ENCODE measurements at places on chromosomes 7 and 10.
A peak's percentile ranks its signal among the peaks of the same experiment; 100 is the strongest.

DNA sequence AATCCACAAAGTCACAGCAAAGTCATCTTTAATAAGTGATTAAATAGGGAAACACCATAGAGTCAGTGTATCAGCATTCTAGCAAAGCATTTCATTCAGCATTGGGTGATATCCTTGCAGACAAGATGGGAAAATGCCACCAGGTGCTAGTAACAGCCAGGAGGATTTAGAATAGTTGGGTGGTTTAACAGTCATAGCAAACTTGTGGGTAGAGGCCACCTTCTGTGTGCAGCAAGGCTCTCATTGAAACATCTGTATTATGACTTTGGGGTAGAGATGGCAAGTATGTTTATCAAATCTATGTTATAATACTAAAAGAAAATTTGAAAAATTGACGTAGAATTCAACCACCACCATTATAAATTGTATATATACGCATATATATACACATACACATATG, 26.4 kb upstream of the ADO start:
- DNase-seq = no peak

DNA sequence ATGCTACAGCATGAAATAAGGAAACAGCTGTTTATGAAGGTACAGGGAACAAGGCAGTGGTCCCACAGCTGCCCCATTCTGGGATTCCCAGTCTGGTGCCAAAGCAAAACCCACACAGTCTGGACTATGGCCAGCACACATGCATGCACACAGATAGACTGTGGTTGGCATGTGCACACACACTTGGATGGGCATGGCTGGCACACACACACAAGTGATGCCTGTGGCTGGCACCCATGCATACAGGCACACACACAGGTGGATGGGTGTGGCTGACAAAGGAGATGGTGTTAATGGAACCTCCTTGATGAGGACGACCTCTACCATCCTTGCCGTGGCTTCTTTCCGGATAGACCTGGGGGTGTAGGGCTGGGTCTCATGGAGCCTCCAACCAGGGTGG, 114.0 kb upstream of the LYZL2 start:
- no peak for DNase-seq

DNA sequence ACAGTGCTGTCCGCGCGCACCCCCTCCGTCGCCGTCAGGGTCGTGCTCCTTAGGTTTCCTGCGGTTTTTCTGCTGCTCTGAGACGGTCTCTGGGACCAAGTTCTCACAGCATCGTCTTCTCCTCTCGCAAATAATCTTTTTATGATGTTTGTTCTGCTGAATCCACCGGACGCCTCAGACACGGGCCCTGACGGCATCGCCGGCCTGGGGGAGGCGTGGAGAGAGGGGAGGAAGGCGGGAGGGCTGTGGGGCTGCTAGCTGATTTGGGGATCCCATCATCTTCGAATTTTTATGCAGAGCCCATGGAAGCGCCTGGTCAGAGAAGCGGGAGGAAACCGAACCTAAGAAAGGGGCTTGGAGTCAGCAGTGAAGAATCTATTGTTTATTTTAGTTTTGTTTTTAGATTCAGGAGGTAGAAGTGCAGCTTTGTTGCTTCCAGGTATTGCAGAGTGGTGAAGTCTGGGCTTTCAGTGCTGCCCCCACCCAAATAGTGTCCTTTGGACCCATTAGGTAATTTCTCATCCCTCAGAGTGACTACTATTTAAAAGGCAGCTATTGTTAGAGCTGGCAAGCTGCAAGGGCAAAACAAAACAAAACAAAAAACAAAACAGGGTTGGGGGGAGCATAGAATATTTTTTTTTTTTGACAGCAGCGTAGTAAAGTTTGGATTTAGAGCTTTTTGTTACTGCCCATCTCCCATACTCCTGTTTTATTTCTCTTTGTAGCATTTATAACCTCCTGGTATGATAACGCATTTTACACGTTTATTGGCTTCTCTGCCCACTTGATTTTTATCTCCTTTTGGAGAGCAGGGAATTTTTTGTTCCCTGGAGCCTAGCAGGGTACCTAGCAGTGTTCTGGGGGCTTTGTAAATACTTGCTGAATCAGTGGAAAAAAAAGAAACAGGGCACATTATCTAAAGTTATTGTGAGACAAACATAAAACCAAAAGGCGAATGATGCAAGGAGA, 92.6 kb downstream of the SPAG6 start:
- DNase-seq = no peak

- peak; percentile 76 for DNase-seq
Observed at GRCh38 chr10:15168291-15168785, at the start of gene NMT2. Gene NMT2 (minus strand): TSS chr10:15168693. CDS start chr10:15168612, 81 bp downstream.

DNA sequence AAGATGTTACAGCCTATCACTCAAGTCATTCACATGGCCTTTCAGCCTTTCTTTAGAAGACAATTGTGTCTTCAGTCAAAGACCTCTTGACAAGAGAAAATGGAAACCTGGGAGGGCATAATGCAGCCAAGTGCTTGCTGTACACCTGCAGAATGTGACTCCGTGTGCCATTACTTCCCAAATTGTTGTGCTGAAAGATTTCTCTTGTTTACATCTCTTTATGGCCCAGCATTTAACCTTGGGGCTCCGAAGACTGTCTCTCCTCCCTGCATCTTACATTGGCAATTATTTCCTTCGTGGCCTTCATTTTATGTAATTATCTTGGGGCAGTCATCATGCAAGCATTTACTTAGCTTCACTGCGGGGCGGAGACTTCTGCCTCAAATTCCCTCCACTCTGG, 287.0 kb downstream of the TCF7L2 start:
- DNase-seq = no peak

- no peak for DNase-seq
Observed at GRCh38 chr10:63611078-63611477, 89.9 kb downstream of the REEP3 start.

DNA sequence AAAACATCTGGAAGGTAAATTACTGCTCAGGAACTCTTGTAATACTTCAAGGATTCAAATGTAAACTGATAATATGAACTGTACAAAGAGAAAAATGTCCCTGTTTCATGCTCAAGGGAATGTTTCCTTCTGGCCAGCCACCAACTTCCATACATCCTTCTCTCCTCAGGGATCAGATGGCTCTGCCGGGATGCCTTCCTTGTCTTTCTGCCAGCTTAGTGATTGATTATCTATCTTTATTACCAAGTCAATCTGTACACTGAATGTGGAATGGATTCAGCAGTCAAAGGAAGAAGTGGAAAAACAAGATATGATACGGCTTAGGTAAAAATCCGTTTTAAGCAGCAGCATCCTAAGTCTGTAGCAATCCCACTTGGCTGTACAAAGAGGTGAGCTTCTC, 178.3 kb downstream of the PTN start:
- DNase-seq = no peak

DNA sequence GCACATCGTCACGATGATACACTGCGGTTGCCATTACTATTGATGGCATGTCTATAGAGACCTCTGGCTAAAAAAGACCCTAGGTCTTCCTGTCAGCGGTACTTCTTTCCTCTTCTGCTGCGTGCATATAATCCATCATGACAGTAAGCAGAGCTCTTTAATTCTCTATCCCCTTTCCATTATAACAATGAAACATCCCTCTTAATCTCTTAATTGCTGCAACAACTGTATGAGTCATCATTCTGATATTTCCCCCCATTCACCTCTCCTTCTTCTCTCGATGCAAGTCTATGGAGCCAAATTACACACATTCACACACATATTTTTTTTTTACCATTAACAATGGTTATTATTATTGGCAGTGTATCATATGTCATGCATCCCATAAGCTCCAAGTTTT, 45.2 kb upstream of the AKR1E2 start:
- DNase-seq = peak; percentile 4

Measured in WERI-Rb-1 (cell line).